ENCODE measurements at places on chromosomes 12 and 14.
A peak's percentile ranks its signal among the peaks of the same experiment; 100 is the strongest.

GRCh38 chr12:106893451-106893850, 62.3 kb upstream of the TMEM263 start:
- DNase-seq, result no peak

DNA sequence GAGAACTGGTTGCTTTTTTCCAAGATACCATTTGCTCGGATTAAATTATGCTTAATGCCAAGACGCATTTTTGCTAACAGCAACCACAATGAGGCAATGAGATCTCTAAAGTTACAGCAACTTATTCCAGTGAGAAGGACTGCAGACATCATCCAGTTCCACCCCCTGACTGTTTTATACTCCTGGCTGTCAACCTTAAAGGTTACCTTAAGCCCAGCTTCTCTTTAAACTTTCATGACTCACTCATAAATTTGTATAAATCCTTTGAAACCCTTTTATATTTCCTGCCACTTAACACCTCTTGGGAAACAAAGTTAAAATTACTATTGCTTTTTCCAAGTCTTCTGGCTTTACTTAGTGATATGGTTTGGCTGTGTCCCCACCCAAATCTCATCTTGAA, 80.2 kb downstream of the TMTC1 start:
- DNase-seq, result no peak

GRCh38 chr12:101407436-101408345, at the start of gene ARL1:
Gene ARL1, minus strand, starts transcription at chr12:101407772. Its CDS starts 127 bp downstream, at chr12:101407645.
- DNase-seq, result peak; percentile 91

DNA sequence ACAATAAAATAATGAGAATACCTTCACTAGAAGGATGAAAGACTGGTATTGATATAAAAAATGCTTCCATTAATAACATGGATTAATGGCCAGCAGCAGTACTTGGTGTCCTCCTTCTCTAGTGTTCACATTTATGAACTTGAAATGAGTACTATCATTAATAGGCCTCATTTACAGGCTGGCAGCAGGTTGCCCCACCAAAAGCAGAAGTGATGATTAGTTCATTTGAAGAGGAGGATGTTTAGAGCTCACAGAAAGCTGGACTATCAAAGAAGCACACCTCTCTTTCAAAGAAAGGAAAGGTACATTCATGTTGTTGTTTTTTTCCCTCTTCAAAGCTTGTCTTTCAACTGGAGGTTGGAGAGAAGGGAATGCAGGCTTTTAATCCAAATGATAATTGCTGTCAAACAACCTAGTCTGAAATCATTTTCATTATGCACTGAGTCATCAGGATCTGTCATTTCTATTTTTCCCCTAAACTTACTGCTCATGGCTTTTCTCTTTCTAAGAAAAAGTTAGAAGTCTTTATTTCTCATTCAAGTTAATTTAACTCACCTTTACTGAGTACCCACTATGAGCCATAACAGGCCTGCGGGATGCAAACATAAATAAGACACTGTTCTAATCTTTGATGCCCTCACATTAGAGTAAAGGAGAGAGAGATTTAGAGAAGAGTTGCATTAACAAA, 157.9 kb upstream of the GRIP1 start:
- DNase-seq, result no peak

DNA sequence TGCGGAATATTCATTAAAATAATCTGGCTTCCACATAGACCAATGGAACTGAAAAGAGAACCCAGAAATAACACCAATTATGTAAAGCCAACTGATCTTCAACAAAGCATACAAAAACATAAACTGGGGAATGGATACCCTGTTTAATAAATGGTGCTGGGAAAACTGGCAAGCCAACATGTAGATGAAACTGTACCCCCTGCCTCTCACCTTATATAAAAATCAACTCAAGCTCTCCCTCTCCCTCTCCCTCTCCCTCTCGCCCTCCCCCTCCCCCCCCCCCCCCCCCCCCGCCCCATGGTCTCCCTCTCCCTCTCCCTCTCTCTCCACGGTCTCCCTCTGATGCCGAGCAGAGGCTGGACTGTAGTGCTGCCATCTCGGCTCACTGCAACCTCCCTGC, 13.1 kb upstream of the SPTSSA start:
- DNase-seq, result no peak

DNA sequence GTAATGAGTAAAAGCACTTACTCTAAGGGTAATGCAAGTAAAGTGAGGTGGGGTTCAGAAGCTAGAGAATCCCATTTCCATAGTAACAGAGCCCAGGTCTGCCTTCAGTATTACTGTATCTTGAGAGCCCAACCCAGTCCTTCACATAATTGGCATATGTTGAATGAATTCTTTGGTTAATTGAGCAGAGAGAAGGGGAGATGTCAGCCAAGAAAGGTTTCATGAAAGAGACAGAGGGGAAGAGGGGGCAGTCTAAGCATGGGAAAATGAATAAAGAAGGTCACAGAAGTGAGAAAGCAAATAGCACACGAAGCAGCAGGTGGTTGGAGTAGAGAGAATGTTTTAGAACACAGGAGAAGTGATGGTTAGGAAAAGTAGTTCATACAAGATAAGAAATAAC, 371.1 kb downstream of the SEC23A start:
- DNase-seq, result no peak

DNA sequence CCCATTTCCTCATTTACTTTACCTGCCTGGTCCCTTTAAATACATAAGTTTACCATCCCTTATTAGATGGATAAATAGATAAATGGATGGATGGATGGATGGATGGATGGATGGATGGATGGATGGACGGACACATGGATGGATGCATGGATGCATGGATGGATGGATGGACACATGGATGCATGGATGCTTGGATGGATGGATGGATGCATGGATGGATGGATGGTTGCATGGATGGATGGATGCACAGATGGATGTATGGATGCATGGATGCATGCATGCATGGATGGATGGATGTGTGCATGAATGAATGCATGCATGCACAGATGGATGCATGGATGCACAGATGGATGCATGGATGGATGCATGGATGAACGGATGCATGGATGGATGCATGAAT, 93.6 kb downstream of the DPF3 start:
- no peak for DNase-seq

- DNase-seq, result no peak
These were observed 85.0 kb upstream of the ANO2 start for GRCh38 chr12:6030081-6030480.

- no peak for DNase-seq
These were observed 34.3 kb downstream of the KLRD1 start for GRCh38 chr12:10341892-10342509.

DNA sequence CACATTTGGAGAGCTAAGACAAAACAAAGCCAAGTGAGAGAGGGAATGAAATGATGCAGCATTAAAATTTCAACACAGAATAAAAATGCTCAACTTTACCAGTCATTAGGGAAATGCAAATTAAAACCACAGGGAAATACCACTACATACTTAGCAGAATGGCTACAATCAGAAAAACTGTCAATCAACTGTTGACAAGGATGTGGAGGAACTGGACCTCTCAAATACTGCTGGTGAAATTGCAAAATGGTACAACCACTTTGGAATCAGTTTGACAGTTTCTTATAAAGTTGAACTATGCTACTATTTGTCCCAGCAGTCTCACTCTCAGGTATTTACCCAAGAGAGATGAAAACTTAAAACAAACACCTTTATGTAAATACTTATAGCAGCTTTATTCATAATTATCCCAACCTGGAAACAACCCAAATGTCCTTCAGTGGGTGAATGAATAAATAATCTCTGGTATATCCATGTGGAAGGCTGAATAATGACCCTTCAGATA, 43.8 kb upstream of the KTN1 start:
- no peak for DNase-seq

DNA sequence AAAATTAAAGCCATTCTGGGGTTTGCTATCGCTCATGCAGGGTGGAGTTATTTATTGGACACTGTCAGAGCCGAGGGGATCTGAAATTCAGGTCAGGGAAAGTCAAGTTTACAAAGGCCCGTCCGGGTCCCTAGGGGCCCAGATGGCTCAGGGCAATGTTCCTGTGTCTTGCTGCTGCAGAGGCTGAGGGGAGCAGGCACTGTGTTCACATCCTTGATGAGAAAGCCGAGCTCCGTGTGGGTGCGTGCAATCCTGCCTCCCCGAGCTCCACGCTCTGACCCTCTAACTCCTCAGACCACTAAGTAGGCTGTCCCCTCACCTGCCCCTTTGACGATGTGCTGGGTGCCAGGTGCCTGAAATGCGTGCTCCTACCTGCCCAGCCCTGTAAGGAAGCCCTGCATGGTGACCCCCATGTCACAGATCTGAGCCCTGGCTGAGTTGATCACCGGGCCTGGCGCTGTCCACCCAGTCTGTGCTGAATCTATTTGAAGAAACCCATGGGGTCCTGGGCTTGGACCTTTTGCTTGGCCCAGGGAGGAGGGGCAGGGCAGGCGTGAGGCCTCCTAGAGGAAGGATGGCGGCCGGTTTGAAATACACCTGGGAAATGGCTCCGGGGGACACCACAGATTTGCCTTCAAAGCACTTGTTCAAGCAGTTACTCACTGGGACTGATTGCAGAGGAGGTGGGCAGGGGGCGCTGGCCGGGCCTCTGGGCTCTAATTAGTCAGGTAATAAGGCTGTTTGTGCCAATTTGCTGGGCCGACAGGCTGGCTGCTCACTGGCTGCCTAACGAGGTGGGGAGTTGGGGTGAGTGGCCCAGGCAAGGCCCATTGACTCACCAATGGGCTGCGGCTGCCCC, 204.3 kb downstream of the KIF26A start:
- no peak for DNase-seq

DNA sequence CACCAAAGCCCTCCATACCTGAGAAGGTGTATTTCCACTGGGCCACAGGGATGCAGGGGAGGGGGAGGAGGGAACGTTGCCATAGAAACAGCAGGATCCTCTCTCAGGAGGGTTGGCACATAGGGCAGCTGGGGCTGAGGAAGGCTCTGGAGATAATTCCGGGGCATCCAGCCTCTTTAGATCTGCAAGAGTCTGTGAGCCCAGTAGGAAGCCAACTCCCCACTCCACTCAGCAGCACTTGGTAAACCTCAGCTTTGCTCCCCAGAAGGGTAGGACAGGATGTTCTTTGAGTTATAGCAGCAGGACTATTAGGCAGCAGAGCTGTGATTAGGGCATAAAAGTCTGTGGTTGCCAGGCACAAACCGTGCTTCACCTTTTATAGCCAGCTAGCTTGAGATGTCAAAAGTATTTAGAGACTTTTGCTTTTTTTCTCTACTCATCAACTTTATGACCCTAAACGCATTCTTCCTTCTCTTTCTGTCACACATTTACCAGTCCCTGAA, 7.8 kb upstream of the PLEKHG3 start:
- no peak for DNase-seq

- DNase-seq, result no peak
These were observed 8.3 kb downstream of the ALG10B start for GRCh38 chr12:38324912-38325311.

DNA sequence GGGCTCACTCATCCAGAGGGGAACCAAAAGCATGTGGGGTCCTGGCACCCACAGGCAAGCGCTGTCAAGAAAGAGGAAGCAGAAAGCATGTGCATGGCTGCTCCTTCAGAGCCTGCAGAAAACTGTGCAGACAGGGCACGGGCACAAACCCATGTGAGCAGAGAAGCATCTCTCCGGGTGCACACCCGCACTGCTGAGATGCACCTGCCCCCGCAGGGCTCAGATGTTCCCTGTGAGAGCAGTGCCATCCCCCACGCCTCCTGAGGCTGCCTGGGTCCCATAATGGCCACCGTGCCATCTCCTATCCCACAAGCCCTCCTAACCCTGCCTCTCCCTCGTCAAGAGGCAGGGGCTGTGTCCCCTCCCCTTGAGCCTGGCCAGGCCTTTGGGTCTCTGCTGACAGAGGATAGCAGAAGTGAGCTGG, 32.3 kb upstream of the INF2 start:
- peak; percentile 42 for DNase-seq

- peak; percentile 47 for DNase-seq
These were observed 28.0 kb downstream of the PXN start for GRCh38 chr12:120237360-120238171.

- DNase-seq, result no peak
These were observed 214.9 kb downstream of the KTN1 start for GRCh38 chr14:55794655-55795595.

DNA sequence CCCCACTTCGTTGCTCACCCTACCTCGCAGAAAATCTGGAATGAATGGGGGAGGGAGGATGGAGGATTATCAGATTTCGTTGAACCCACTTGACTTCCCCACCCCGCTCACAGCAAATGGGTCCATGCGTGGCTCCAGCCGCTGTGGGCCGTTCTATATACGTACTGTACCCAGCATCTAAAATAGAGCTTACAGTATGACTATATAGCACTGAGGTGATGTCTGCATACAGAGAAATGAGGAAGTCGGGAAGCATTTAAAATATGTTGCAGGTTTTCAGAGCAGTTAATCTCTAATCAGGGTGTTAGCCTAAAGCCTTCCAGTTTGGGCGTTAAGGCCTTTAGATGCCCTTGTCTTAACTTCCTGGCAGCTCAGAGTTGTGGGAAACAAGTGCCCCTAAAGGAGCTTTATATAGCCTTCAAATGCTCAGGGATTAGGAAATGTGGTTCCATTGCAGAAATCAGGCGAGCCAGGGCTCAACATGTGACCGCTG, 1.4 kb downstream of the BICDL1 start:
- DNase-seq, result peak; percentile 20

GRCh38 chr12:123336530-123336929, 28.1 kb downstream of the SBNO1 start:
- DNase-seq, result no peak

DNA sequence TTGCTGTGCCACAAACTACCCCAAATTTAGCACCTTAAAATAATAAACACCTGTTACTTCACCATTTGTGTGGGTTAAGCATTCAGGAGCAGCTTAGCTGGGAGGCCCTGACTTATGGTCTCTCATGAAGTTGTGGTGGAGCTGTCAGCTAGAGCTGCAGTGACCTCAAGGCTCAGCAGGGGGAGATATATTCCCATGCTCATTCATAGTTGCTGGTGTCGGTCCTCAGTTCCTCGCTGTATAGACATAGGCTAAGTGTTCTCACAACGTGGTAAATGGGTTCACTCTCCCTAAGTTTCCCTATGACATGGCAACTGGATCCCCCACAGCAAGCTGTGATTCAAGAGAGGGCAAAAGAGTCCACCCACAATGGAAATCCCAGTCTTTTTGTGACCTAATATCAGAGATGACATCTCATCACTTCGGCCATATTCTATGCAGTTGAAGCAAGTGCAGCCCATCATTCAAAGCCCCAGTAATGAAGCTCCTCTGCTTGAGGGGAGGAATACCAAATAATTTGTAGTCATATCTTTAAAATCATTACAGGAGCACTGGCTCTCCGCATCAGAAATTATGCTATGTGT, 41.1 kb downstream of the PRB3 start:
- peak; percentile 74 for DNase-seq

DNA sequence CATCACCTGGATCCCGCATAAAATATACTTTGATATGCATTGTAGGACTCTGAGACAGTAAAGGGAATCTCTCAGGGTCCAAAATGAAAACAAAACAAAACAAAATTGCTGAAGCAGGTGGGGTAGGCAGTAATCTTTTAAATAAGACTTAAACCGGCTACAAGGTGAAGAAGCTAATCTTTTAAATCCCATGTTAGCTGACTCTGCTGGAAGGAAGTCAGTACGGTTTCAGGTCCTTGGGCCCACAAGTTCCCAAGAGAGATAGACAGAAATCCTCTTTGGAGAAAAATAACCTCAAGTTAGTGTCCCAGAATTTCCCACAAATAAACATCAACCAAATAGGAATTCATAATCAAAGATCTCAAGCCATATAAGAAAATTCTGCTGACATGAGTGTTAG, 5.0 kb upstream of the EPS8 start:
- no peak for DNase-seq

- no peak for DNase-seq
These were observed 27.2 kb downstream of the KLC1 start for GRCh38 chr14:103656031-103656755.
